ENCODE measurements at places on chromosomes 13 and 19.

DNA sequence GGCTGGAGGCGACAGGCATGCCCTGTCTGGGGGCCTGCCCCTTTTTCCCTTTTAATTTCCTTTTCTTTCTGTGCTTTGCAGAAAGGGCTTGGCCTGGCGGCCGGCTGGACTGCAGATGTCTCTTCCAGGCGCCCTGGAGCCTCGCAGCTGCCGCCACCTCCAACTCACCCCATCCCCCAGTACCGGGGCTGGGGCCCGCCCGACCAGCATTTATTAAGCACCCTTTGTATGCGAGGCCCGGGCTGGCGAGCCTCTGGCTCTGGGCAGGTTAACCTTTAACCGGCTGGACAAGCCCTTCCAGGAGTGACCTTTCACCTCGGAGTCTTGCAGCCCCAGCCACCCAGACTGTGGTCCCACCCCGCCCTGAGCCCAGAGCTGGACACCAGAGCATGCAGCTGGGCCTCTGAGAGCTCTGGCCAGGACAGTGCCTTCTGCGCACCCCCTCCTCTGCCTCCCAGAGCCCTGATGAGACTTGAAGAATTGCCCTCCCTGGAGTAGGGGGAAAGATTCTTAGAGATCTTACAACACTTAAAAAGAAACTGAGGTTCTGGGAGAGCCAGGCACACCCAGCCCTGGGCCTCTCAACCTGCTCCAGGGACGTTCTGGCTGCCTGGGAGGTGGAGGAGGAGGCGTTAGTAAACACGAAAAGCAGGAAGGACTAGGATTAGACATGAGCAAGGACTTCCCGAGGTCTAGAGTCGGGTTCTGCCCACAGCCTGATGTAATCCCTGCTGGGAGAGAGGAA, 1.1 kb upstream of the NR2F6 start:
- DNase-seq = peak; percentile 88

DNA sequence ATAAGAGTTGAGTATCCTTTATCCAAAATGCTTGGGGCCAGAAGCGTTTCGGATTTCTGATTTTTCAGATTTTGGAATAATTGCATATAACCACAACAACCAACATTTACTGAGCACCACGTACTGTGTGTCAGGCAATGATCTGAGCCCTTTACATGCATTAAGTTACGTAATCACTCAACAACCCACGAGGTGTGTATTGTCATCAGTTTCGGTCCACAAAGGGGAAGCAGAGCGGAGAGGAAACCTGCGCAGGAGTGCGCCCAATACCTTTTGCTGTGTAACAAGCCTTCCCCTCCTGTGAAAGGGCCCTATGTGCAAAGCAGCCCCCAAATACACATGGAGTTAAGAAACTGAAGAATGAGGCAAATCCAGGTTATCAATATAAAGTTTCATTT, 20.7 kb upstream of the NLRP12 start:
- DNase-seq = no peak

GRCh38 chr13:75762076-75762937, 126.2 kb downstream of the LMO7 start:
- no peak for DNase-seq

DNA sequence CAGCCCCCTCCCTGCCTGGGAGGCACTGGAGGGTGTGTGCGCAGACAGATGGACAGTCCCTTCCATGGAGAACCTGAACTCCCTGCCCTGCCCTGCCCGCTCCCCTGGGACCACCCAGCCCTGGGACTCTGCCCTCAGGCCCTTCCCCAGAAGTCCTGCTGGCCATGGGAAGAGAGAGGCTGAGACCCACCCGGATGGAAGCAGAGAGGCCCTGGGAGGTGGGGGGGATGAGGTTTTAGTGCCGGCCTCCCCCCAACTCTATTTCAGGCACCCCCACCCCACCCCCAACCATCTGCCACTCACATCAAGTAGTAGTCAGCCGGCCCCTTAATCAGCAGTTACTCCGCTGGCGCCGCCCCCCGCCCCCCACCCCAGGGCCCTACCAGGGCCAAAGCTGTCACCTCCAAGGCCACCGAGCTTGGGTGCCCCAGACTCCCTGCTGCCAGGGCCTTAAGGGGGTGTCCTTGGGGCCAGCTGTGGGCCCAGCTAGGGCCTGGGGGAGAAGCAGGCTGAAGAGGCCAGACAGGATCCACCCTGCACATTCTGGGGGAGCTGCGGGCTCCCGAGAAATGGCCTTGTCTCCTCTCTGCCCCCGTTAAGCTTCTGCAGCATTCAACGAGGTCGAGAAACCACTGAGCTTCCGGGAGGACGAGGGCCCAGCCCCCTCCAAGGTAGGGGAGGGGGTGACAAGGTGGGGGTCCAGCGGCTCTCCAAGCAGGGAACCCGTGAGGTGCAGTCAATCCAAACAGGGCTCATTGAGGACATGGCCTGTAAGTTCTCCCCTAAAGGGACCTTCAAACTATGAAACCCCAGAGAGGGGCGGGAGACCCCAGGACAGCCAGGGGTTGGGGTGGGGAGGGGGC, 17.4 kb downstream of the NMRK2 start:
- DNase-seq = no peak

DNA sequence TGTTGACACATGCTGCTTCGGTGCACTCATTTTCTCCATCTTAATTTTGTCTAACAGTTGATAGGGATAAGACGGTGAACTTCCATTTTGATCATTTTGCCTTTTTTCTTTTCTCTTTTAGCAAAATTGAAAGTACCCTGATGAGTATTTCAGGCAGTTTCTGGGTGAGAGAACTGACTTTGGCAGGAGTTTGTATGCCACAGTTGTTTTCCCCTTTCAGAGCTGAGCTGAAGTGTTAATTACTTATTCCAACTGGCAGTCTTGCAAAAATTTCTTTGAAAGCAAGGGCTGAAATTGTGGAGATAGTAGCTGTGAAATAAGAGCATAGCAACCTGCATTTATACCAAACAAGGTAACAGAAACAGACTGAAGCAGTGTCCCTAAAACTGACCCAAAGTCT, 180.2 kb downstream of the SLITRK5 start:
- DNase-seq = no peak

DNA sequence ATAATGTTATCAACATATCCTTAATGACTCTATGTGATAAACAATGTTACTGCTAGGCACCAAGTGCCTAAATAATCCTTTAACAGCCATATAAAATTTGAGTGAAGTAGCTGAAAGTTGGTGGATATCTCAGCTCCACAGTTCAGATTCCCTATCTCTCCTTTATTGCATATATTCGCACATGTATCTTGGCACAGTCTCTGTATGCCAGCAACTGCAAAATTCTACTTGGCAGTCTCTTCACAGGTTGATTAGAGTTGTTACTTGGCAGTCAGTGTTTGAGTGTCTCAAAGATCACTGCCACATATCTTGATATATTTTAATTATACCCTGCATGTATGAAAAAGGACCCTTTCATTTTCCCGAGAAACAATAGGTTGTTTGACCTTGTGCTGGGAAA, 879.3 kb downstream of the OLFM4 start:
- no peak for DNase-seq

DNA sequence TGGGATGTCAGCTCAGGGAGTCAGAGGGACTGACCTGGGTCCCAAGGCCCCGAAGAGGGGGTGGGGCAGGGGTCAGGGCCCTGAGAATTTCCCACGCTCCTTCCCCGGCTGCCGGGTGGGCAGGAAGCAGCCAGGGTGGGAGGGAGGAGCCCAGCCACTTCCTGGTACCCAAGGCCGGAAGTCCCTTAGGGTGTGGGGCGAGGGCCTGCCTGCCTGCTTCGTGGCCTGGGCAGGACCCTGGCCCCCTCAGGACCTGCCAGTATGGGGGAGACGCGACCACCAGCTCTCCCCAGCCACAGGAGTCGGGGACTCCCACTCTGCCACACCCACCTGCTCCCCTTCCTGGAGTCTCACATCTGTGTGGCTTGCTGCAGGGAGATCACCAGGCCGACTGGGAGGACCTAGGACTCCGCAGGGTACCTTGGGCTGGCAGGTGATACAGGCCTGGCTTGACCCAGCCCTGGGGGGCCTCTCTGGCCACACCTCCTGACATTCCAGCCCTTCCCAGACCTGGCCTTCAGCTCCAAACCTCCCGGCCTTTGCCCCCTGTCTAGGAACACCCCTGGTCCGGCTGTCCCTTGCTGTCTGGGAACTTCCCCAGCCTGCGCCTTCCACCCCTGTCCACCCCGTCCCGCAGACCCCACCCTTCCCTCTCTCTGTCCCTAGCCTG, 9.8 kb upstream of the CIRBP start:
- DNase-seq = peak; percentile 93
